ENCODE measurements at places on chromosomes 4 and X. TPM values are rescaled to one million over a fixed set of nuclear protein-coding genes. Genes with fewer than 3 reads are reported as not detected.

- no peaks in the 10 kb centered on the region for H3K36me3 ChIP-seq
- H3K4me3 ChIP-seq, result no peak overlapping the region
- H3K27me3 ChIP-seq, result no peaks in the 10 kb centered on the region
- no peaks in the 10 kb centered on the region for H3K4me1 ChIP-seq
Observed at GRCh38 chrX:135264206-135264605, 12.3 kb downstream of the ETDA start.

The SSX1 gene
- not detected for total RNA-seq

The FHDC1 gene
- total RNA-seq, result 30.1 TPM

The SHISA3 gene
- total RNA-seq, result 5.5 TPM

DNA sequence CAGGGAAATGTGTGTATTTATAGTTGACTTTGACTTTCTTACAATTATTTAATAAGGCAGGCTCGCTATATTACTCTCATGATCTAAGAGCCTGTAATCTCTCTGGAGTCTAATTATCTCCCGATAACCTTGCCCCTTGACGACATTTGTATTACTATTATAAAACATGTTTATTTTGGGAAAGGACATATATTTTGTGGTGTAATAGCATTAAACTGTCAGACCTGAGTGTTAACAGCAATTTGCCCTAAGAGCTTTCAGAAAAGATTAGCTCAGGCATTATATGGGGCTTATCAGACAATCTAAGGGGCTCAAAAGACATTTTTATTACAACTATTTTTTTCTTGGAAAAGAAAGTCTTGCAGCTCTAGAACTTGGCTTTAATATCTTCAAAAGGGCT, 427.9 kb upstream of the SLIT2 start:
- no peak overlapping the region for H3K27ac ChIP-seq
- H3K4me1 ChIP-seq, result no peaks in the 10 kb centered on the region
- H3K27me3 ChIP-seq, result no peaks in the 10 kb centered on the region
- H3K4me3 ChIP-seq, result no peak overlapping the region
- no peaks in the 10 kb centered on the region for H3K36me3 ChIP-seq
- no peak for DNase-seq

The RAB39B gene
- 0.84 TPM for total RNA-seq

The MAGEE1 gene
- total RNA-seq, result 1.5 TPM

The GDPD2 gene
- not detected for total RNA-seq

DNA sequence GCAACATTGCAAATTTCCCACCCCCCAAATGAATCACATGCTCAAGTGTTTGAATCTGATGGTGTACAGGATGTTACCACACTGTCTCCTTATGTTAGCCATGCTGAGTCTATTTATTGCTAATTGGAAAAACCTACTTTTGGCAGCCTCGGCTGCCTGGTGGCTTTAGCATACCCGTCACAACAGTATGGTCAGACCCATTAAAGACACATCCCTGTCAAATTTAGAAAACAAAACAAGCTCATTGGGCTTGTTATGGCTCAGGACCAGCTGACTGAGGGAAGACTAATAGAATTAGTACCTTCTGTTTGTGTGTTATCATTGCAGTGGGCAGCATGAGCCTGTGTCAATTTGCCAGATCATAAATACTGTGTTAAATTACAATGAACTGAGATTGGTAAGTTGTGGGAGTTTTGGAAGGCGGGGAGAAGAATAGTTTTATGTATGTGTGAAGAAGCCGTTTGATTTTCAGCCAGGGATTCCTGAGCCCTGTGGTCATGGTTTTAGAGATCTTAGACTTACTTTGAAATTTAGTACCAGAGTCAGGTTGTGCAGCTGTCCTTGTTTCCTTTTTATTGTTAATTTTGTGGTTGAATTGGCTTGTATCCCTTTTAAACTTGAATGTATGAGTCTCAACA, 66.8 kb downstream of the POLA1 start:
- no peaks in the 10 kb centered on the region for H3K27me3 ChIP-seq
- H3K4me3 ChIP-seq, result no peak overlapping the region
- DNase-seq, result no peak
- no peak overlapping the region for H3K27ac ChIP-seq
- H3K4me1 ChIP-seq, result no peaks in the 10 kb centered on the region
- no peaks in the 10 kb centered on the region for H3K36me3 ChIP-seq

The RASGEF1B gene
- total RNA-seq, result 45.7 TPM

The NOX1 gene
- total RNA-seq, result not detected

DNA sequence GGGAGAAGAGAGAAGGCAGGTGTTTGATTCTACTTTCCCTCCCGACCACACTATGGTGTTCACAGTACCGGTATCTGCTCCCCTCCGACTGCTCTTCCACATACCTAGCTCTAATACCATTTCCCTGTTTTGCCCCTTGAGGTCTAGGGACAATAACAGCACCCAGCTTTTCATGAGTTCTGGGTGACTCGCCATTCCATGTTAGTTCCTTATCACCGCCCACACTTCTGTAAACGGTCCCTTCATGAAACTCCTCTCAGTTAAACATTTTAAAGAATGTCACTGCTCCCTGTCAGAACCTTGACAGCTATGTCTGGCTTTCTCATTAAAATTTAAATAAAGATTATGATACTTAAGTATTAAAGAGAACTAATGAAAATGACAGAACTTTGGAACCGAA, 136.7 kb downstream of the ADAMTS3 start:
- no peaks in the 10 kb centered on the region for H3K4me1 ChIP-seq
- H3K4me3 ChIP-seq, result no peak overlapping the region
- no peak overlapping the region for H3K27ac ChIP-seq
- DNase-seq, result no peak

DNA sequence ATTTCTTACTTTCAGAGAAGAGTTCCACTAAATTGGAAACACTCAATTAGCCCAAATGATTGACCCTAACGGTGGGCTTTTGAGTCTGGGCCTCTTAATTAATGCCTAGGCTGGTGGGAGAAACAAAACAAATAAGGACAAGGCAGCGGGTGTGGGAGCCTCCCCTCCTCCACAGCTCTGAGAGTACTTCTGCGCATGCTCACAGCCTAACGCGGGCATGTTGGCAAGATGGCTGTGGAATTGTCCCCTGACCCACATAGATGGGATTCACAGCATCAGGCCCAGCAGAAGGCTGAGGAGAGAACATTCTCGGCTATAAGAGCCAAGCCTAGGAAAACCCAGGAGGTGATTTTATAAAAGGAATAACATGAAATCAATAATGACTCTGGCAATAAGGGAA, 230.1 kb downstream of the HS6ST2 start:
- H3K27me3 ChIP-seq, result no peaks in the 10 kb centered on the region
- H3K27ac ChIP-seq, result no peak overlapping the region
- no peaks in the 10 kb centered on the region for H3K4me1 ChIP-seq

The ELOVL6 gene
- 2.7 TPM for total RNA-seq

DNA sequence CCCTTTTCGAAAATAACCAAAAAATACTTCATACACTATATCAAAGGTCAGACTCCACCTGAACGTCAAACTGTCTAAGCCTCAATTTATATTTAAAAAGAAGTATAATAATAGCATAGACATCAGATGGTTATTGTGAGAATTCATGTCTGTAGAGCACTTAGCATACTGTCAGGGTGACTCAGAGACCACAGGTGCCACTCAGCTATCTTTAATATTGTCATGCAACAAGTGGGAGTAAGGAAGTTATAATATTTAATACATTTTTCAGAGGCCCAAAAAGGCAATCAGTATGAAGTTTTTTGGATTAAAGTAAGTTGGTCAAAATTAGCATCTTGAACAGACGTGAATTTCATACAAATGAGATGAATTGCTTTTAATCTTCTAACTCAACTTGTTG, 93.3 kb downstream of the PHOX2B start:
- peaks cover 3% of the 10 kb centered on the region for H3K36me3 ChIP-seq
- no peak overlapping the region for H3K4me3 ChIP-seq
- no peak for DNase-seq
- peaks cover 14% of the 10 kb centered on the region for H3K4me1 ChIP-seq

The F8A2 gene
- not detected for total RNA-seq
